Activated CD8-positive, alpha-beta memory T cell treated with anti-CD3 and anti-CD28 coated beads, Interleukin-2, amount 50 U/mL, for 4 hours (primary cell): ENCODE measurements at places on chromosomes 1 and 21.

GRCh38 chr1:117044217-117044616, 15.9 kb upstream of the TTF2 start:
- DNase-seq: no peak

GRCh38 chr1:26701995-26702679, 6.3 kb downstream of the ARID1A start:
- no peak for DNase-seq

GRCh38 chr1:99646868-99647267, 955 bp downstream of the PALMD start:
- no peak for DNase-seq

DNA sequence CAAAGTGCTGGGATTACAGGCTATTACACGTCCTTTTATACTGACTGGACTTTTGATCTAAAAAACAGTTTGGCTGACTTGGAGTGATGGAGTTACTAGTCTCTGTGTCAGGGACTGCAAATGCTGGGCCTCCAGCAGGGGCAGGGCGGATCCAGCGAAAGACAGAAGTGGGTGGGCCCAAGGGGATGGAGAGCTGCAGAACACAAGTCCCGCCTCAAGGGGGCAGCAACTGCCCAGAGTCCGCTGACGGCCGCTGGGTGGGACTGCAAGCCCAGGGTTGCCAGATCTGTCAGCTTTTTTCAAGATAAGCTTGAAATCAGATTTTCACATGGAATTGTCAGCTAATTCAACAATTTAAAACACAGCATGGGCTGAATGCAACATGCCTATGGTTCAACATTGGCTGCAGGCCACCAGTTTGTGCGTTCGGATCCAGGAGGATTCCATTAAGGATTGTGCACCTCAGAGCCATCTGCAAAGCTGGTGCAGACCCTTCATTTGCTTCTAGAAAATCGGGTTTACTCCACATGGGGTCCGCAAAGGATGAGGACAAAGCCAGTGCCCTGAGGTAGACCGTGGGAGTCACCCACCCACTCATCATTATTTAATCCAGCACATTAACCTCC, 10.7 kb downstream of the STMN1 start:
- peak; percentile 90 for DNase-seq

DNA sequence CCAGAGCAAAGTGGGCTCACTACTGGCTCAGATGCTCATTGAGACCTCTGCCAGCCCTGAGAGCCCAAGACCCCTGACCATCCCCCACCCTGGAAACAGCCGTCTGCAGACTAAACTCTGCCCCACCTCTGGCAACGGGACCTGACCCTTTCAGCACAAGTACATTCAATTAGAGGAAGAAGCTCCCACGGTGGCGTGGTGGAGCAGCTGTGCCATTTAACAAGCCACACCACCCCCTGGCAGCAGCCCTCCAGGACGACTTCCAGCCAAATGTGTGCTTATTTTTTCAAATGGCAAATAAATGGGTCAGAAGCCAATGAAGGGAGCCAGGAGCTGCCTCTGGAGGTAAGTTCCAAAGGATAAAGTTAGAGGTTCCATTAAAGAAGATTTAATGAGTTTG, 226.7 kb downstream of the NPHP4 start:
- no peak for DNase-seq

DNA sequence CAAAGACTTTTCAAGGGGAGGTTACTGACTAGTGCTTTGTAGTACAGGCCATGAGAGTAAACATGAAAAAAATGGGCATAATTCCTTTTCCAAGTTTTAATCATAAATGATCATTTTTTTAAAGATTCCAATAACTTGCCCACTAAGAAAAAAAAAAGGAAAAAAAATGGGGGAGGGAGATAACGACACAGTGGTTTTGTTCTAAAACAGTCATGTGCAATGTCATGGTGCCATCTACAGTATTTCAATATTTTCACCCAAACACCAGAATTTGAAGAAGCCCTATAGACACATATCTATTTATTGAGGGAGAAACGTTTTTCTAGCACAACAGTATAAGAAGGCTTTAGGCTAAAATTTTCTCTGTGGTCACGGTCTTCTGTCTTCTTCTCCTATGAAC, 250.2 kb downstream of the LTN1 start:
- DNase-seq: no peak

DNA sequence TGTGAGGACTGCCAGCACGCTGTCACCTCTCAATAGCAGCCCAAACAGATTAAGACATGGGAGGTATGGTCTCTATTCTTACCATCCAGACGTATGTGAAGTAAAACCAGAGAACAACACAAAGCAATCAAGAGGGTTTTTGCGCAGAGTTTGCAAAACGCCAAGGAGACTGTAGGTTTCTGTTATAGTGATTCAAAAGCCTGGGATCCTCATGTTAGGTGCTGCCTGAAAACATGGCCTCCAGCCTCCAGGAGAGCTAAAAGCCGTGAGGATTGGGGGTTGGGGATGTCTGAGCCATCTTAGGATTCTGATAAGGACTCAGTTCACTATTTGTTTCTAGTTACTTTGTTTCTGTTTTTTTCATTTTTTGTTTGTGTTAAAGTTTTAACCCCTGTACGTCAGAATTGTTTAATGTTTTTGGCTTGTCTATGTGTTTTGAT, 4.2 kb upstream of the CCT8 start:
- no peak for DNase-seq

DNA sequence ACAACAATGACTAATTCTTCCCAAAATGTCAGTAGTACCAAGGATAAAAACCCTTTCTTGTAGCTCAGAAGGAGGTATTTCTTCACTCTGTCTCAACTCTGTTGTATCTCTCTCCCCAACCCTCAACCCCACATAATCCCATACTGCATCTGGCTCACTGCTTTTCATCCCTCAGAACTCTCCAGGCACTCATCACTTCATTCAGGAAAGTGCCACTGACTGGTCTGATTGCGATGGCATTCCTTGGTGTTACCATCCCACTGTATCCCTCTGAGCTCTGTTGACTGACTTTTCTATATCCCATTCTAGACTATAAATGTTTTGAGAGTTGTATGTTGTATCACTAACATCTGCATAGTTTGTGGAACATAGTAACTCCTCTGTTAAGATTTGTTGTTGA, 483.5 kb upstream of the ADGRL2 start:
- no peak for DNase-seq

GRCh38 chr1:31564606-31564989, 11.7 kb upstream of the TINAGL1 start:
- no peak for DNase-seq

DNA sequence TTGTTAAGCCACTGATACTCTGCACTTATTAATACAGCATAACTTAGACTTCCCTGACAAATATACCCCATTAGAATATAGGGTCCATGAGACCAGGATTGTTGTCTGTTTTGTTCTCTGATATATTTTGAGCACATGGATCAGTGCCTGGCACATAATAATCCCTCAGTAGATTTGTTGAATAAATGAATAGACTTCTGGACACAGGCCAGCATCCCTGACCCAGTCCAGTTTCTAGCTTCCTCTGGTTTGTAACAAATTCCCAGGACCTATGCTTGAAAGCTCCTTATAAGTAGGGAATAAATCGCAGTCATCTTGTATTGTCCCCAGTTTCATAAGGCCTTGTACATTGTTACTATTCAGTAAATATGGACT, 58.2 kb upstream of the GADD45A start:
- no peak for DNase-seq

- no peak for DNase-seq
Measured at GRCh38 chr1:42176902-42177519, 12.5 kb upstream of the GUCA2A start.

DNA sequence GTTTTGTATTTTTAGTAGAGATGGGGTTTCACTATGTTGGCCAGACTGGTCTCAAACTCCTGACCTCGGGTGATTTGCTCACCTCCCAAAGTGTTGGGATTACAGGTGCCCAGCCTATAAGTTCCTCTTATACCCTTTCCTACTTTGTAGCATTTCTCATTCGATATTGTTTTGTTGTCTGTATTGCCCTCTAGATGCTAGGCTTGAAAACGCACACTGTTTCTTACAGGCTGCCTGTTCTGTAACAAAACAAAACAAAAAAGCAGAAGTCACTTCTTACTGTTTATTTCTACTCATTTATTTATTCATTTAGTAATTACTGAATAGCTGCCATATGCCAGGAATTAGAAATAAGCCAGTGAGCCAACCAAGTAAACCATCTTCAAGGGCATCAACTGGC, 136.9 kb upstream of the BMP8A start:
- DNase-seq: no peak

GRCh38 chr1:23156940-23157339, 11.7 kb downstream of the LUZP1 start:
- DNase-seq: no peak

- no peak for DNase-seq
Measured at GRCh38 chr1:79431340-79431739, 424.8 kb upstream of the ADGRL4 start.

DNA sequence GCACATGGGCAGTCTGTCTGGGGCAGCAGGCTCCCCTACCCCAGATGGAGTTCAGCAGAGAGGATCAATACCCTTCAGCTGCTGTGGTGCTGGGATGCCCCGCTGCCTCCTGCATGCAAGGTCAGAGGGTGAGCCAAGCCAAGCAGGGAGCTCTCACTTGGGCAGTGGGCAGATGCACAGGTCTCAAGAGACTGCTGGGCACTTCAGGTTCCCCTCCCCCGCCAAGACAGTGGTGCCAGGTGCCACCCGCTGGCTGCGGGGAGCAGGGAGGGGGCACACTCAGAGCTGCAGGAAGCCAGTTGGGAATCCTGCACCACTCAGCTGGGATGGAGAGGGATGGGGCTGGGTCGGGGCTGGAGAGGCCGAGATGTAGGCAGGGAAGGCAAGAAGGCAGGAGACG, 15.8 kb upstream of the EVA1B start:
- DNase-seq: no peak

DNA sequence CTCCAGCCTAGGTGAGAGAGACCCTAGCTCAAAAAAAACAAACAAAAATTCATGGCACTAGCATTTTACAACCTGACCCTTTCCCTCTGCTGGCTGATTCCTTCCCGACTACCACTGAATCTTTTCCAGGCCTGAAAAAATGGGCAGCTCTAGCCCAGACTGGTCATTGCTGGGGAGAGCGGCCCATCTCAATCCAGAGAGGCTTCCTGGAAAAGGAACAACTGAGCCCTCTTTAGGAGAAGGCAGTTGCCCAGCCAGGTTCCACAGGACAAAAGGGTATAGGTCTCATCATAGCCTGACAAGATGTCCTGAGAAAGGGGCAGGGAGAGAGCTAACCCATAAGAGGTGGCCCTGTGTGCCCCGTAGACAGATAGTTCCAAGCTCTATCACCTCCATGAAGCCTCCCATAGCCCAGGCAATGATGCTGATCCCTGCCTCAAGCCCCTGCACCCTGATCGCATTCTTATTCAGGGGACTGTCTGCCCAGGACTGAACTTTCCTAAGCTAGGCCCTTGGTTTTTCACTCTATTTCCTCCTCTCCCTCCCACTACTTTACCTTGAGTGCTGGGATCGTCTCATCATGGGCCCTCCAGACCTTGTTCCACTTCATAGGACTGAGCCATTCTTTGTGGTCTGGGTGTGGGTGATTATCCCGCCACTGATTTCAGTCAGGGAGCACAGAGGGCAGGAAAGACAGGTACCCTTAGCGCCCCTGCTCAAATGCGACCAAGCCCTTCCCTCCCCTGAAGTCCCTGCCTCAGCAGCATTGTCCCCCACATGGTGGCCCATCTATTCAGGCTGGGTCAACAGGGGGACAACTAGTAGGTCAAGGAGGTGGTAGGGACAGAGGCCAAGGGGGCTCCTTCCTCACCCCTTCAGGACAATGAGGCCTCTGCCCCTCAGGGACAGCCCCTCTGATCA, 18.2 kb downstream of the RHBG start:
- DNase-seq: no peak

DNA sequence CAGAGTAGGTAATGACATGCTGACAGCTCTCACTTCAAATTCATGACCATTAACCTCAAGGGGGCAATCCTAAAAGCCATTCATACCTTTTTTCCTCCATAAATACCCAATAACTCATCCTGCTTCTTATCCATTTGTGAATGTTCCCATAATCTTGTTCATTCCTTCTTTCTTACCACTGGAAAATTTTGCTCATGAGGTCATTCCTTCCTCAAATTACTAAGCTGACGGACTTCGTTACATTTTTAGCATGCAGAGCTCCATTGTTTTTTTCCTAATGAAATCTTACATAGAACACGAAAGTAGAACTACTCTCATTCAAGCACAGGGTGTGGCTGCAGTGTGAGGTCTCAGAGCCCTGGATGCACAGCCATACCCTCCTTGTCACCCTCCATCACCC, 276.5 kb upstream of the DPYD start:
- no peak for DNase-seq

GRCh38 chr1:205066141-205066818, 18.0 kb downstream of the TMEM81 start:
- DNase-seq: no peak

- DNase-seq: no peak
Measured at GRCh38 chr1:210332233-210332632, 3.5 kb downstream of the HHAT start.

GRCh38 chr1:2459757-2460156, 16.3 kb upstream of the PLCH2 start:
- no peak for DNase-seq

- no peak for DNase-seq
Measured at GRCh38 chr1:33512226-33513011, 40.0 kb downstream of the ZSCAN20 start.

DNA sequence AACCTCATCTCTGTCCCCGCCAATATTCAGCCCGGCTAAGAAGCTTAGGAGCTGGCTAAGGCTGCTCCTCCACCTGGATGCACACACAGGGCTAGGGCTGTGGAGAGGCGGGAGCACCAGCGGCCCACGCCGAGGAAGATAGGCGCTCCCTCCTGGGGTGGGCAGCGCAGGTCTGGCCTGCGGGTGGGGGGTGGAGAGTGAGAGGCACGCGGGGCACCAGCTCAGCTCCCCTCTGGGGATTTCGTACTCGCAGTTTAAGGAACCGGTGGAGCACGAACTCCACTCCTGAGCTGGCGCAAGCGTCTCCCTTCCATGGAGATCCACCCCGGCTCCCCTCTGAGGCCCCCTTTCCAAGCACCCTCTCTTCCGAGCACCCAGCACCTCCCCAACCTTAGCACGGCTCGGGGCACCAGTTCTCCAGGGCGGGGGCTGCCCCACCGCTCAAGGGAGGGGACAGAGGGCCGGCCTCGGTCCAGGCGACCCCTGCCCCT, 433 bp upstream of the KAZN start:
- DNase-seq: no peak

- no peak for DNase-seq
Measured at GRCh38 chr1:83747853-83748482, 251.0 kb downstream of the TTLL7 start.

DNA sequence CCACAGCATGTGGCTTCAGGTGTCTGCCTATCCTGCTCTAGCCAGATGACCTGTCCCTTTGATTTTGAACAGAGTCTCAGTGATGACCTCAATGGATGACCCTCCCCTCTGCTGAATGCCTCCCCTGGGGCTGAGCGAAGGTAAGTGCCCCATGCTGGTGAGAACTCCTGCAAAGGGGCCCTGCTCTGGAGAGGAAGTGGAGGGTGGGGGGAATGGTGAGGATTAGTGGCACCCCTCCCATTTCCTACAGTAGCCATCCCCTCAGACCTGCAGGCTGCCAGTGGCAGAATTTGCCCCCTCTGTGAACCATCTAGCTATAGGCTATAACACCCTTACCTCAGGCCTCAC, 3.7 kb upstream of the PMVK start:
- DNase-seq: no peak

GRCh38 chr21:25735646-25736597, 1.1 kb downstream of the GABPA start:
- DNase-seq: peak; percentile 75
